Activated CD8-positive, alpha-beta memory T cell treated with anti-CD3 and anti-CD28 coated beads for 4 hours (primary cell): ENCODE measurements at places on chromosomes 5 and 9.

GRCh38 chr5:116626272-116626723 lies 51.7 kb upstream of the SEMA6A start:
- DNase-seq = no peak

- no peak for DNase-seq
Observed at GRCh38 chr9:134834957-134835419, 45.6 kb upstream of the FCN2 start.

GRCh38 chr9:114007991-114008666 lies 70.0 kb downstream of the AMBP start:
- no peak for DNase-seq

DNA sequence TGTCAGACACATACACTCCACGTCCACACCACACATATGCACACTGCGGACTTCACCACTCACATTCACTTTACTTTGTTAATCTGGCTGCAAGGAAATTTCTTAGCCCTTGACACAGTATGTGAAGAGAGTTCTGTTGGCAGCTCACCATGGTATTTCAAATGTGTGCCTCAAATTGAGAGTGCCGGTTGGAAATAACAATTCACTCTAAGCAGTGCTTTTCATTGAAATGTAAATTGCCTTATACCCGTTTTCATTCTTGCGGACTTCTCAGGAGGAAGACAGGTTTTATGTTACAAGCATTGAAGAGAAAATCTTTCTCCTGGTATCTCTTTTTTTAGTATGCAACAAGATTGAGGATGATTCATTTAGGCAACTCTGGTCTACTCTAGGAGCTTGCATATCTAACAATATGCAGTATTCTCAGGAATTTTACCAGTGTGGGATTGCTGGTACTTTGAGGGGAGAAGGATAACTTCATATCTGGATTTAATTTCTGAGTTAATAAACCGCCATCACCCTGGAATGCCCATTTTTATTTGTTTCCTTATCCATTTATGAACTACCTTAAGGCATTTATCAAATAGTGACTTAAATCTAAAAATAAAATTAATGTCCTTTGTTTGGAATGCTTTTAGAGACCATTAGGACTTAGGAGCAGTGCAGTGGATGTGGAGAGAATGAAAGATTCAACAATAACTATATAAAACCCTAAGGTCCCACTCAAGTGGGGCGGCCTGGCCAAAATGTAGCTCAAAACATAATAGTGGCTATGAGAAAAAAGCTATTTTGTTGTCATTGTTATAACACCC lies 87.0 kb downstream of the IQGAP2 start:
- DNase-seq = no peak

GRCh38 chr5:128649192-128649591 lies 111.1 kb upstream of the FBN2 start:
- no peak for DNase-seq

GRCh38 chr9:972501-973294 lies 3.8 kb upstream of the DMRT3 start:
- no peak for DNase-seq

GRCh38 chr9:130893341-130894101 lies 3.1 kb downstream of the QRFP start:
- no peak for DNase-seq

DNA sequence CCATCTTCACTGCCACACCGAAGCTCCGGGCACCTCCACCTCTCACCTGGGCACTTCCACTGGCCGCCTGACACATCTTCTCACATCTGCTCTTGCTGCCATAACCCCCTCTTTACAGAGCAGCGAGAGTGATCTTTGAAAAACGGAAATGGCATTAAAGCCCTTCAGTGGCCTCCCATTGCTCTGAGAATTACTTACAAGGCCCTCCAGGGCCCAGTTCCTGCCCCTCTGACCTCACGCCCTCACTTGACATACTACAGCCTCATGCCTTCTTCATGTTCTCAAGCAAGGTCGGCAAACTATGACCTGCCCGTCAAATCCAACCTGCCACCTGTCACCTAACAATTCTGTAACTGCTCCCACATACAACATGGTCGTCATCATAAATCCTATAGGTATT lies 187.3 kb downstream of the NR3C1 start:
- no peak for DNase-seq

DNA sequence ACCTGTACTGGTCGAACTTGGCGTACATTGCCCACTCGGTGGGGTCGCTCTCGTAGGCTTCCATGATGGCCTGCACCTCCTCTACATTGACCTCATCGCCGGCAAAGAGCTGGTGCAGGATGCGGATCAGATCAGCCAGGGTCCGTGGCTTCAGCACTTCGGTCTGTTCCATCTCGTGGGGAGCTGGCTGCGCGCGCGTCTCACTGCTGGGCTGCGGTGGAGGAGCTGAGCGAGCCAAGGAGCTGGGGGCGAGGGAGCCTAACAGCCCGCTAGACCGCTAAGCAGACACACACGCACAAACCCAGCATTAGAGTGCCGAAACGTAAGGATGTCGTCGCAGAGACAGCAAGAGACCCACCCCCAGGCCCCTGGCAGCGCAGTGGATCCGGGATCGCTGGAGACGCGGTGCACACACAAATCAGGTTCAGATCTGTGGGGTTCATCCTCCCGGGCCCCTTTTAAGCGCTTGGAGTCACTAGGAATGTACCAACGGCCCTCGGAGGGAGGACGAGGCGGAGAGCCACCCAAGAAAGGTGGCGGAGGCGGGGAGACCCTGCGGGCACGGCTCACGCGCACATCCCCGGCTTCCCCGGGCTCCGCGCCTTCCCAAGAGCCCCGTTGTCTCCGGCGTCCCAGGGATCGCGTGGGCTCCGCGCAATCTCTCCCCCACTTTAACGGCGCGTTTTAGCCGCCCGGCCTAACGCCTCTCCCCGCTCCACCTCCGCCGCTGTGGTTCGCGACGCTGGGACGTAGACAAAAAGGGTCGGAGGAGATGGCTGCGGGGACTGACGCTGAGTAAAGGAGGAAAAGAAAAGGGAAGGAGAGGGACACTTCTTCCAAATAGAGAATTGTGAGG lies at the start of gene CDO1:
Gene CDO1, minus strand, starts transcription at position 434 of the 856 bp plus-strand sequence. Its CDS starts 262 bp downstream, at position 172.
- no peak for DNase-seq

DNA sequence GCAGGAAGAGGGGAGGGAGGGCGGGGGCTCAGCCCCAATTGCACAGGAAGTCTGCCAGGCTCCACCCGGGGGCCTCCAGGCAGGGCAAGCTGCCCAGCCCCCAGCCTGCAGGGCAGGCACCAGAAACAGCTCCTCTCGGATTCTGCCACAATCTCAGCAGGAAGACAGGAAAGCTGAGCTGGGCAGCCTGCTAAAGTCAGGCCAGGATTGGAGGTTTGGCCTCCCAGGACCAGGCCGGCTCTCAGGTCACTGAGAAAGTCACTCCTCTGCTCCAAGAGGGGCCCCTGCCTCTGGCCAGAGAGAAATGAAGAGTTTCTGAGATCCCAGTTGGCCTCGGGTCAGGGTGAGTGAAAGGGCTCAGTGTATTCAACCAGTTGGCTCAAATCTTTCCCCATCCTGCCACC lies 54.6 kb upstream of the STXBP1 start:
- no peak for DNase-seq

- DNase-seq = no peak
Observed at GRCh38 chr5:10372726-10373709, 19.5 kb downstream of the MARCHF6 start.

- DNase-seq = no peak
Observed at GRCh38 chr9:105757496-105758251, 63.3 kb downstream of the TMEM38B start.

DNA sequence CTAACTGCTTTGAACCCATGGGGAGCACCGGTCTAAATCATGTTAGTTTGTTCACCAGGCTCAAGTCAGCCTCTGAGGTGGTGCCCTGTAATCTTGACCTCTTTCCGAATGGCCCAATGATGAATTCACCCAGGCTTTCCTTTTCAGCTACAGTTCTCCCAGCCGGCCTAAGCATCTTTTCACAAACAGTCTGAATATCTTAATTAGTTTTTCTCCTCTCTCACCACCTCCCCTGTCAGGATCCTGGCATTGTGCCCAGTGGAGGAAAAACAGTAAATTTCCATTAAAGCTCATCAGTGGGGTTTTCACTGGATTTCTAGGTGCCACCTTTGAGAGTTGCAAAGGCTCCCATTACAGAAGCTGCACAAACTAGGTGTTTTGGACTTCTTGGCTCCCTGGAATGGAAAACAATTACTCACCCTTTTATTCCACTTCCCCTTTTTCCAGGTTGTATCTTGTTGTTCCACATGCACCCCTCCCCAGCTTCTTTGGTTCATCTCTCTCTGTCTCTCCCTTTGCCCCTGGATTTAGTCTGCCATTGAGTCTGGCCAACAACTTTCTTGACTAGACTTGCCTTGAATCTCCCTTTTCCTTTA lies 69.4 kb upstream of the ADAMTSL1 start:
- no peak for DNase-seq

DNA sequence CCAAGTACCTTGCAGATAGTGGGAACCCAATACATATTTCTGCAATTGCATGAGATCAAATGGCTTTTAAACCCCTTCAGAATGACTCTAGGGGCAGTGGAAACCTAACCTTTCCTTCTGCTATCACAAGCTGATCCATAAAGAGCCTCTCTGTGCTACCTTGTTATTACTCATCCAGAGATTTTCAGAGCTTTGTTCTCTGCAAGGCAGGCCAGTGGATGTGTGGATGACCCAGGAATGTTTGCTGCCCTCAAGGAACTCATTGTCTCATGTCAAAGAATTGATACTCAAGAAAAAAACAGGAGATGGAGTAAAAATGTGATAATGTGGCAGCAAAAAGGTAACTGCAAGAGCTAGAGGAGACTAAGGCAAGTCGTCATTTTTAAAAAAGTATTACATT lies 164.1 kb downstream of the HMHB1 start:
- DNase-seq = no peak

- DNase-seq = no peak
Observed at GRCh38 chr9:130995086-130996011, 13.6 kb upstream of the LAMC3 start.

GRCh38 chr5:72788866-72789505 lies 27.5 kb upstream of the TNPO1 start:
- DNase-seq = no peak

DNA sequence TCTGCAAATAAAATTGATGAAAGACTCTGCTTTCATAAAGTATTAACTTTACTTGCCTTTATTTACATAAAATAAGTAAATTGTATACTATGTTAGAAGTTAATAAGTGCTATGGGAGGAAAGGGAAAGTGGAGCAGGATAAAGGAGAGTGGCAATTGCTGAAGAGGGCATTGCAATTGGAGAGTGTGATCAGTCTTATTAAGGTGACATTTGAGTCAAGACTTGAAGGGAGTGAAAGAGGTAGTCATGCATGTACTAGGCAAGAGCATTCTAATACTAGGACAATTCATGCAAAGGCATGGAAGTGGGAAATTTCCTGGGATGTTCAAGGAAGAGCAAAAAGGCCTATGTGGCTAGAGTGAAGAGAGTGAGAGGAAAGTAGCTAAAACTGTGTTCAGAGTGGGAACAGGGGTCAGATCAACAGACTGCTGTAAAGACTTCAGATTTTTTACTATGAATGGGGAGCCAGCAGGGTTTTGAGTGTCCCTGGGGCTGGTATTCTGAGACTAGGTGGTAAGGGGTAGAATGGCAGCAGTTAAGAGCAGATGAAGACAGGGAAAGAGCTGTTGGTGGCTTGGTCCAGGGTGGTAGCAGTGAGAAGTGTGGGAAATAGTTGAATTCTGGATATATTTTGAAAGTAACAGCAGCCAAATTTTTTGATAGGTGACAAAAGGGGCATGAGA lies 182.3 kb upstream of the RIOK2 start:
- no peak for DNase-seq

DNA sequence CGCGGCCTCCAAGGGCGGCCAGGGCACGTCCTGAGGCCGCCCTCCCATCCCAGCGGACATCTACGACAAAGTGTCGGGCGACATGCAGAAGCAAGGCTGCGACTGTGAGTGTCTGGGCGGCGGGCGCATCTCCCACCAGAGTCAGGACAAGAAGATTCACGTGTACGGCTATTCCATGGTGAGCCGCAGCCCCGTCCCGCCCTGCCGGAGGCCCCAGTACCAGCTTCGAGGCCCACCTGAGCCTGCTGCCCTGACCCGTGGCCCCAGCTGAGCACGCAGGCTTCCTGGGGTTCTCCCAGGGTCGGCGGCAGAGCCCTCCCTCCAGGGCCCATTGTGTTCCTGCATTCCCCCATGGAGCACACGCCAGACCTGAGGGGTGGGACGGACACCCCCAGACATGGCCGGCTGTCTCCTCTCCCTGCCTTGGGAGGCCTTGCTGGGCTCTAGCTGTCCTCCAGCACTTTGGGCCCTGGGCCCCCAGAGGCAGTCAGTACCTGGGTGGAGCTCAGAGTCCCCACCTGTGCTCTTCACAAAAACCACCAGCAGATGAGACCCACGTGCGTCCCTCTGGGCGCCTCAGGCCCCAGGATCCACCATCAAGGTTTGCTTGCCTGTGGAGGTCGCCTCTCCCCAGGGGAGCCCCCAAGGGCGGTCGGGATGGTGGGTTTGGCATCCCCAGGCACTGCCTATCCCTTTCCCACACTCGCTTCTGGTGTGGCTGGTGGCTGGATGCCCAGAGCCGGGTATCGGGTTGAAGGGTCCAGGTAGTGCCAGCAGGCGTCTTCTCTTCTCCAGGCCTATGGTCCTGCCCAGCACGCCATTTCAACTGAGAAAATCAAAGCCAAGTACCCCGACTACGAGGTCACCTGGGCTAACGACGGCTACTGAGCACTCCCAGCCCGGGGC lies 1.0 kb downstream of the PHPT1 start:
- DNase-seq = no peak

DNA sequence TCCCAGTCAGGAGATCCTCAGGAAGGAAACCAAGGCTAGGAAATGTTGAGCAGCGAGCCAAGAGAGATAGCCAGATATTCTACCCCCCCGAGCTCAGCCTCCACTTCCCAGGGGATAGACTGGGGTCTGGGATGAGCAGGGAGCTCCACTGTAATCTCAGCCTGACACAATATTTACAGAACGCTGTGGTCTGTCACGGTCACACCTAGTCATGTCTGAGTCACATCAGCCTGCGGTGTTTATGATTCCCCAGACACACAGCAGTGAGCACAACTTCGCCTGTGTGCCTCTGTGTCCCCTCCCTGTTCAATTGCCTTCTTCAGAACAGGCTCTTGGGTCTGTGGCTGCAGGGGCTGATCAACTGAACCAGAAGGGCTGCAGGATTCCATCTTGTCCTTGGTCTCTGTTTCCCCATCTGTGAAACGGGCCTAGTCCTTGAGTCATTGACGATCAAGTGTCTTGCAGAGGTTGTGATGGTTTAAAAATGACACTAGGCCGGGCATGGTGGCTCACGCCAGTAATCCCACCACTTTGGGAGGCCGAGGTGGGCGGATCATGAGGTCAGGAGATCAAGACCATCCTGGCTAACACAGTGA lies 8.6 kb upstream of the PRRX2 start:
- no peak for DNase-seq

GRCh38 chr9:137456864-137457405 lies 2.2 kb downstream of the NSMF start:
- no peak for DNase-seq

- no peak for DNase-seq
Observed at GRCh38 chr5:127758766-127759283, 55.6 kb downstream of the CCDC192 start.

DNA sequence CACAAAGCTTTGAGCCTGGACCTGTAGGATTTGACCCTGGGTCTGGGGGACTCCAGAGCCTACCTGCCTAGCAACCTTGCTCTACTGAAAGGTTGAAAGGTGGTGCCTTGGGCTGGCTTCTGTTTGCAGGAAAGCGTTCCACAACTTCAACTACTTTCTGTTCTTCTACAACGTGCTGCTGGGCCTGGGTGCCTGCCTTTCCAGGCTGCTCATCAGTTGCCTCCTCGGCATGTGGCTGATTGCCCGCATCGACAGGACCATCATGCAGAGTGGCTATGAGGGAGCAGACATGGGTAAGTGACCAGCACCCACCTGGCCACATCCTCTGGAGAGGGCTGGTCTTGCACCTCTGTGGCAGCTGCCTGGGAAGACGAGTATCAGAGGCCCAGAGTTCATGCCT lies 13.6 kb upstream of the CCDC180 start:
- no peak for DNase-seq

- no peak for DNase-seq
Observed at GRCh38 chr5:133485468-133485867, 126.9 kb downstream of the FSTL4 start.
